ENCODE measurements at places on chromosomes 11 and 22.

DNA sequence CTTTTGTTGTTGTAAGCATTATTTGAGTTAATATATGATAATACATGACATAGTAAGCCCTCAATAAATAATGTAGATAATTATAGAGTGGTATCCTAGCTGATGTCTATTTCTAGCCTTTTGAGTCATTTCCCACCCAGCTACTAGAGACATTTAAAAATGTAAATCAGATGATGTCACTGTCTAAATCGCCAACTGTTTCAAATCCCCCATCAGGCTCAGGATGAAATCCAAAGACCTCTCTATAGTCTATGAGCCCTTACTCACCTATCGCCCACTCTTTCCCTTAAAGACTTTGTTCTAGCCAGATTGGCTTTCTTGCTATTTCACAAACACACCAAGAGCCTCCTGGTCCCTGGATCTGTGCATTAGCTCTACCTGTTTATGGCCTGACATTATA, 135.4 kb upstream of the PLET1 start:
- no peak for DNase-seq

DNA sequence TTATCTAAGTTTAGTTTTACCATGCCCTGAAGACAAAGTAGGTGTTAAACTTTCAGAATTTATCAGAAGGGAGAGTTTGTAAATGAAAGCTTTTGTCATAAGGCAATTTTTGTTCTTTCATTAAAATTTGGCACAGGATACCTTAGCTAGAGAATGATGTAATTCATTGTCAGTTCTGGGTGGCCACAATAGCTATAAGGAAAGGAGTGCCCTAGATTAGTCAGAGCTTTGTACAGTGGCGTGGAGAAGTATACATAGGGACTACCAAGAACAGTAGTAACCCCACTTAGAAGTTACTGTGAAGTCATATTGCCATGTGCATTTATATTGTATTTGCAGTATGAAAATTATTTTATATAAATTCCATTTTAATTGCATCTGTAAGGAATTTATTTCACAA, 126.3 kb upstream of the CARD18 start:
- DNase-seq: no peak

- no peak for DNase-seq
Measured at GRCh38 chr11:8671193-8671612, 11.3 kb downstream of the TRIM66 start.

DNA sequence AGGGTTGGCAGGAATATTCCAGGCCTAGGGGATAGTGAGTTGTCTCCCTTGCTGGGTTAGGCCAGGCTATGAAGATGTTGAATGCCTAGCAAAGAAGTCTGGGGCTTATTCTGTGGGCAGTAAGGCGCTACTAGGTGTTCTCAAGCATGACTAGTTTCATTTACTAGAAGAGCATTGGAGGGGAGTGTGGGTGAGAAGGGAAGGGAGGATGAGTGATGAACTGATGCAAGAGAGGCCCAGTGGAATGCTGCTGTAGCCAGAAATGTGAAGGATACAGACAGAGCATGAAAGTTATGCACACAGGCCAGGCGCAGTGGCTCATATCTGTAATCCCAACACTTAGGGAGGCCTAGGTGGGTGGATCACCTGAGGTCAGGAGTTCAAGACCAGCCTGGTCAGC, 33.5 kb downstream of the POU2F3 start:
- DNase-seq: no peak

DNA sequence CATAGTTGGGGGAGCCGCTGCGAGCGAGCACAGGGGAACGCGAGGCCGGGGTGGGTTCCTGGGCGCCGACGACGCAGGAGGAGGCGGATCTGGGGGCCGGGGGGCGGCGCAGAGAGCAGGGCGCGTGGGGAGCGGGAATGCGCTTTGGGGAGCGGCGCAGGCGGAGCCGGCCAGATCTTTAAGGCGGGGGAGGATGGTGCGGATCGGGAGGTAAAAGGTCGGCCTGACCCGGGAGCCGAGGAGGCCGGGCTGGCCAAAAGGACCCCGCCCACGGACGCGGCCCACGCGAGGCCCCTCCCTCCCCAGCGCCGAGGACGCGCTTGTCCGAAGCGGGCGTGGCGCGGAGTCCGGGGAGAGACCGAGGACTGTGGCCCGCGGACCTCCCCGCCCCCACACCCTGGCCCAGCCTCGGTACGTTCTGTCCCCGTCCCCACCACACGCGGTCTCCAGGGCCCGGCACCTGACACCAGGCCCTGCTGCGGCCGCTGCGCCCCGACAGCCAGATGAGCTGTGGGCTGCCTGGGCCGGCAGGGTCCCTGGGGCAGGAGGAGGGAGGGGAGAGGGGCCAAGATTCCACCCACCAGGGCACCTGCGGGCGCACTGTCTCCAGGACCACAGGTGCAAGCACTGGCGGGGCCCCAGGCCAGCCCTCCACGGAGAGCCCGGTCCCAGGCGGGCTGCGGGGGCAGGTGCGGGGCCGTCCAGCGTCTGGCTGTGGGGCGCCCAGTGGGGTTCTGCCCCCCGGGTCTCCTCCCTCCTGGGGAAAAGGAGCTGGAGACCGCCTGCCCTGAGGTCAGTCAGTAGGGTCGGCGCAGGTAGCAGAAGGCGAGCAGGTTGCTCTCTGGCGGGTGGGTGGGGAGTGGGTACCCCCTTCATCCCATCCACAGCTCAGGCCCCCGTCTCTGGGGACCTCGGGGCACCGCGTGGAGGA, 10.9 kb downstream of the PIM3 start:
- peak; percentile 72 for DNase-seq

- no peak for DNase-seq
Measured at GRCh38 chr11:70582886-70583641, 184.7 kb downstream of the CTTN start.

GRCh38 chr11:11620921-11621572, 758 bp downstream of the GALNT18 start:
- peak; percentile 27 for DNase-seq

DNA sequence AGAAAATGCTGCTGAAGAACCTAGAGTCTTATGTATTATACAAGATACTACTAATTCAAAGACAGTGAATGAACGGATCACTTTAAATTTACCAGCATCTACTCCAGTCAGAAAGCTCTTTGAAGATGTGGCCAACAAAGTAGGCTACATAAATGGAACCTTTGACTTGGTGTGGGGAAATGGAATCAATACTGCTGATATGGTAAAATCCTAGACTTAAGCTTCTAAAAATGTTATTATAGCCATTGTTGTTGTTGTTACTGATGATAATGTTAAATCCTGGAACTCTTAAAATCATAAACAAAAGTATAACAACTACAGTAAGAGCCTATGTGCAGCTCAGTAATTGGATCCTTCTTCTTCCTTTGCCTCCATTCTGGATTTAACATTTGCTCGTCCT, 38.4 kb downstream of the USP47 start:
- no peak for DNase-seq

DNA sequence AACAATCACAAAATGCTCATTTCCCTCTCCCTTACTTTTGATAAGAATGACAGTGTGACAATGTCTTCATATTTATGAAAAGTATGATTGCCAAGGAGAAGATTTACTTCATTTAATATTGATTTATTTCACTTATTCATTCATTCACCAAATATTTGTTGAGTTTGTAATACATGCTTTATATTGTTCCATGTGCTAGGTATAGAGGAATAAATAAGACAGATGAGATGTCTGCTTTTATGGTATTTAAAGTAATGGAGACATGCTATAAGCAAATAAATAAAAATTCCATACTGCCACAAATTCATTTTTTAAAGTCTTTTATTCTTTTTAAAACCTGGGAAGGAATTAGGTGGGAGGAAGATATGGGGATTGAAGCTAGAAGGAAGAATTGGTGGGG, 289.4 kb downstream of the GUCY1A2 start:
- no peak for DNase-seq

GRCh38 chr22:27490080-27490479, 311.5 kb downstream of the MN1 start:
- no peak for DNase-seq

- no peak for DNase-seq
Measured at GRCh38 chr11:31865606-31866300, 54.6 kb upstream of the PAX6 start.

DNA sequence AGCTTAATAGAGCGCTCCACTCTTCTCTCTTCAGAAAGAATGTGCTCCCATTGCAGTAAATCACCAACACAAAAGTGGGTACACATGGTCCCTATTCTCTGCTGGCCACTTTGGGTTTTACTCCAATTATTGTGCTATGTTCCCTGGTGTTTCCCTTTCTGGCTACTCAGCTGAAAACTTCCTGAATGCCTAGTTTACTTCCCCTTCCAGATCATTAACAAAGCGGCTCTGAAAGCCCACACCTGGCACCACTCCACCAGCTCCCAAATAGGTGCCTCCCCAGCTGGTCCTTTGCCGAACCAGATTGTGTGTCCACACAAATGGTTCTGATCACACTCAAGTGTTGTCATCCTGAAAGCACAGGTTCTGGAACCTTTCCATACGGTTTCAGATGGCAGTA, 443.7 kb downstream of the NTM start:
- DNase-seq: no peak

DNA sequence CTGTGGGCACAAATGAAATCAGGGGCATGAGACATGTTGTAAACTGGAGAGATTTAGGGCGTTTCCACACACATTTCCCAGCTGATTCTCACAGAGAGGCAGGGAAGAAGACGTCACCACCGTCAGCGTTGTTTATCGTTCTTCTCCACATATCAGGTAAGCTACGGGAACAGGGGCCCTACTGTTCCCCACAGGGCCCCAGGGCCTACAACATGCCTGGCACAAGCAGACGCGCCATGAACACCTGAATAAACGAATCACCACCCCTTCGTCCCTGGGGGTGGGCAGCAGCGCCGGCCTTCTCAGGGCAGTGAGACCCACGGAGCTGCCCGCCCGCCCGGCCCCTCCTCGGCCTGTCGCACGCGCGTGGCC, 342 bp downstream of the EFCAB6 start:
- DNase-seq: peak; percentile 64

- DNase-seq: peak; percentile 29
Measured at GRCh38 chr11:115869780-115870431, 365.7 kb upstream of the CADM1 start.

- DNase-seq: no peak
Measured at GRCh38 chr11:46475926-46476545, 84.5 kb upstream of the CHRM4 start.

GRCh38 chr22:19397734-19398104, 33.8 kb downstream of the HIRA start:
- DNase-seq: peak; percentile 41

DNA sequence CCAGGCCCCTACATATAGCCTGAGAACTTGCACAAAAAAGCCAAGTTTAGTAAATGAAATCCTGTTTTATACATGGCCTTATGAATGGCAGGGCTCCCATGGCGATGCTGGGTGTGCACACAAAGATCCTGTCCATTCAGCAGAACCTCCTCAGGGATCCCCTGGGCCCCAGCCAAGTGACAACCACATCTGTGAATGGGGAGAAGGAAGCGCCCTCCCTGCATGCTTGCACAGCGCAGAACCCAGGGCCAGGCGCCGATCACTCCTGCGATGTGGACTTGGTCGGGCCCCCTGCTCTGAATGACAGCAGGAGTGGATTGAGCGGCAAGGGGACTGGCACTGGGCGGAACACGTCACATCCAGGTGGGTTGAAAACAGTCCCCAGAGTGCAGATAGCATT, 4.5 kb upstream of the CDC42EP2 start:
- DNase-seq: no peak

GRCh38 chr22:23386822-23387580, 193.1 kb downstream of the IGLL1 start:
- no peak for DNase-seq

GRCh38 chr11:123517559-123518364, 87.7 kb downstream of the GRAMD1B start:
- DNase-seq: no peak

- no peak for DNase-seq
Measured at GRCh38 chr22:44332946-44333345, 20.2 kb upstream of the SHISAL1 start.

DNA sequence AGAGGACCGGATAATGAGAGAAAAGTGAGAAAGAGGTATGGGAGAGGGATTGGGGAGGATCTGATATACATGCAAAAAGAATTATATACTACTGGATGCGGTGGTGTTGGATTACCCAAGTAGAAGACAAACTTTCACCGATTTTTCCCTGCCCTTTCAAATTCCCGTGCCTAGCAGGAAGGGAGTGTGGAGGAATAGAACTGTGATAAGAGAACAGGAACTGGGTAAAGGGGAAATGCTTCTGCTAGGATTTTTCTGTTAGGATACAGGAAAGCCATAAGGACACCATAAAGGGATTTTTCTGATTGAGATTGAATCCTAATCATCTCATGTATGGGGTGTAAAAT, 480 bp upstream of the MTMR2 start:
- peak; percentile 30 for DNase-seq

DNA sequence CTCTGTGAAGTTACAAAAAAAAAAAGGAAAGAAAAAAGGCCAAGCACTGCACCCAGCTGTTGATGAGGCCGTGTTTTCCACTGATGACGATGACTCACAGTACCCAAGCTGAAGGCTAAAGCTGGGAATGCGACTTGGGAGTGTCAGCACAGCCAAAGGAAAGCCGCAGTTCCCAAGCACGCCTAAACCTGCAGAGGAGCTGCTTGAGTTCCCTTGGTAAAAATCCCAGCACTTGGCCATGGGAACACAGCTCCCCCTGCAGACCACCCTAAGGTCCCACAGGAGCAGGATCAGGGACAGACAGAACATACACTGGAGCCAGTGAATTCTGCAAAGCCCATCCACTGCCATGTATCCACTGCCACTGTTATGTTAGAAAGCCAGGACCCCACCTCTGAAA, 39.9 kb downstream of the SERGEF start:
- DNase-seq: peak; percentile 52

DNA sequence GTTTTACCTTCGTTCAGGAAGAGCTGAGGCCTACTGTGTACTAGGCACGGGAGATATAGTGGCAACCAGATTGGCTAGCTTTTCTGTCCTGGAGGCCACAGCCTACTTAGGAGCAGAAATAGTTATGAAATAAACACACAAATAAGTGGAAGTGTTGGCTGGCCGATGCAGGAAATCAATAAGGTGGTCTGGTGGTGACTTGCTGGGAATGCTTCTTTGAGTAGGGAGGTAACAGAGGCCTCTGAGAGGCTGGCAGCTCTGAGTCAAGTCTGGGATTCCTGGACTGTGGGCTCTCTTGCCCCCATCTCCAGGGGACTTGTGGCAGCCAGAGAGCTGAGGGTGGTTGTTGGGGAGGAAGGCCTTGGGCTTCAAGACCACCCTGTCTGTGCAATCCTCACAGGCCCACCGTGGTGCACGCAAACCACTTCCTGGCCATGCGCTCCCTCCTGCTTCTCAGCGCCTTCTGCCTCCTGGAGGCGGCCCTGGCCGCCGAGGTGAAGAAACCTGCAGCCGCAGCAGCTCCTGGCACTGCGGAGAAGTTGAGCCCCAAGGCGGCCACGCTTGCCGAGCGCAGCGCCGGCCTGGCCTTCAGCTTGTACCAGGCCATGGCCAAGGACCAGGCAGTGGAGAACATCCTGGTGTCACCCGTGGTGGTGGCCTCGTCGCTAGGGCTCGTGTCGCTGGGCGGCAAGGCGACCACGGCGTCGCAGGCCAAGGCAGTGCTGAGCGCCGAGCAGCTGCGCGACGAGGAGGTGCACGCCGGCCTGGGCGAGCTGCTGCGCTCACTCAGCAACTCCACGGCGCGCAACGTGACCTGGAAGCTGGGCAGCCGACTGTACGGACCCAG, 4.1 kb downstream of the SERPINH1 start:
- no peak for DNase-seq

- no peak for DNase-seq
Measured at GRCh38 chr11:26243426-26243825, 88.5 kb upstream of the ANO3 start.

Data from hematopoietic multipotent progenitor cell treated with erythropoietin and hydrocortisone succinate and interleukin-3 and kit ligand, for 6 days (in vitro differentiated cells).